ENCODE measurements at places on chromosomes 1 and 21.

DNA sequence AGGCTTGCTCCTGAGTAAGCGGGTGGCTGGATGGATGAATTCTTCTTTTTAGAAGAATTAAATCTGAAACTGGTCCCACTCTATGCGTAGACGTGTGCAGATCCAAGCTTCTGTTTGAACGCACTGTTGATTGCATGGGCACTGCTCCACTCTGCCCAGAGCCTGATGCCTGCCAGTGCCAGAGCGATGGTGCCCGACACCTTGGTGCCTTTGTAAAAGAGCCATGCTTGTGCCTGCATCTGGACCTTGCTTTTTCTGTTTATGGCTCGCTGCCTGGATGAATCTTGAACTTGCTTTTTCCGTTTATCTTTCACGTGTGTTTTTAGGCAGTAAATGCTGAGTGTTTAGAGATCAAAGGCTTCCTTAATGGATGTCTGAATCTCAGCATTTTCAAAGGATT lies 15.0 kb upstream of the PWP2 start:
- no peak for DNase-seq

DNA sequence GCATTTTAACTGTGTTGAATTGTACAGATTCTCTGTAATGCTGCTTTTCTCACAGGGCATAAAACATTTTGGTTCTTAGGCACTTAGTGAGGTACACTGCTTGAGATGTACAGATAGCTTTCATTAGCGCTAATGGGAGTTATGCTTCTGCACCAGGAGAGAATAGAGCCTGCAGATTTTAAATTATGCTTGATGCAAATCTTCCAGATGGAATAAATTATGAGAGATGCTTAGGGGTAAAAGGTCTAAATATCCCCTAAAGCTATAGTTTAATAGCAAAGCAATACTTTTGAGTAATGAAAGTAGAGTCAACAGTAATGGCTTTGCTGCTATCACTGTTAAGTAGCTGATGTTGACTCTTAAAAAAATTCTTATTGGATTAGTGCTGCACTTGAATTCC lies 248.9 kb downstream of the S1PR1 start:
- no peak for DNase-seq

DNA sequence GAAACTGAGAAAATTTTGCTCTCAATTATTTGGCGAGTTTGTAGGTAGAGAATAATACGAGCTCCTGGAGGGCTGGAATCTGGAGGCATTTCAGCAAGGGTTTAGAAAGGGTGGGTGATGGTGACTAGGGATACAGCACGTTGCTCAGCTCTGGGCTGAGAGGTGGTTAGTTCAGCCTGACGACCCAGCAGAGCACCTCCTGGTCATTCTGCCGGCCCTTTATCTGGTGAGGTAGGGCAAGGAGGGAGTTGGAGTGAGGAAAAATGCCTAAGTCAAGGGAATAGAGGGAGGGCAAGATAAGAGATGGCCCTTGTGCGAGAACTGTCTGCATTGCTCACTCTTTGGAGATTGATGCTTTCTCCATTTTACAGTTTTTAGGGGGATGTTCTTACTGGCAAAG lies 19.1 kb downstream of the GALNT2 start:
- no peak for DNase-seq

DNA sequence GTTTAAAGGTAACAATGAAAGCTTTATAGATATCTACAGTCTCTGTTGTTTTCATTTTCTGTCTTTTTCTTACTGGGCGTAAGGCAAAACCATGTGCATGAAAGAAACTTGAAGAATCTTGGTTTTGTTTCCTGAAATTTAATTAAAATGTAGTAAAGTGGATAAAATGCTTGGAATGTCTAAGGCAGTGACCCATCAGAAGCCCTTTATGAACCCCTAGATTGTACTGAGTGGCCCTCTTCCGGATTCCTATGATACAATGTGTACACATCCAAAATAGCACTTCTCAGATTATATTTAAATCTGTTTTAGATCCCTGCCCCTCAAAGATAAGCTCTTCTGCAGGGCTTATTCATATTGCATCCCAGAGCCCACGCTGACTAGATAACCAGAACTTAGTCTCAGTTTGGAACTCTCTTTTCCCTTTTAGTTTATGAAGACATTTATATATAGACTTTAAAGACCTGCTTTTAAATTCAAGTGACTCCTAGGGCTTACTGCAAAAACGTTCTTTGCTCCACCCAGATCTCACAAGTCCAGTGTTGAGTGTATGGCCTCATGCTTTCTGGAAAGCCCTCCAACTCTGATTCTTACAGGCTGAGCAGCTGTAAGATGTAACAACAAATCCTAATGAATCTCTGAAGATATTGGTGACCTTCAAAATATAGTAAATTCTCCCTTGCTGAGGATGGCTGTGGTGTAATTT lies 142.9 kb downstream of the LRRC7 start:
- no peak for DNase-seq

DNA sequence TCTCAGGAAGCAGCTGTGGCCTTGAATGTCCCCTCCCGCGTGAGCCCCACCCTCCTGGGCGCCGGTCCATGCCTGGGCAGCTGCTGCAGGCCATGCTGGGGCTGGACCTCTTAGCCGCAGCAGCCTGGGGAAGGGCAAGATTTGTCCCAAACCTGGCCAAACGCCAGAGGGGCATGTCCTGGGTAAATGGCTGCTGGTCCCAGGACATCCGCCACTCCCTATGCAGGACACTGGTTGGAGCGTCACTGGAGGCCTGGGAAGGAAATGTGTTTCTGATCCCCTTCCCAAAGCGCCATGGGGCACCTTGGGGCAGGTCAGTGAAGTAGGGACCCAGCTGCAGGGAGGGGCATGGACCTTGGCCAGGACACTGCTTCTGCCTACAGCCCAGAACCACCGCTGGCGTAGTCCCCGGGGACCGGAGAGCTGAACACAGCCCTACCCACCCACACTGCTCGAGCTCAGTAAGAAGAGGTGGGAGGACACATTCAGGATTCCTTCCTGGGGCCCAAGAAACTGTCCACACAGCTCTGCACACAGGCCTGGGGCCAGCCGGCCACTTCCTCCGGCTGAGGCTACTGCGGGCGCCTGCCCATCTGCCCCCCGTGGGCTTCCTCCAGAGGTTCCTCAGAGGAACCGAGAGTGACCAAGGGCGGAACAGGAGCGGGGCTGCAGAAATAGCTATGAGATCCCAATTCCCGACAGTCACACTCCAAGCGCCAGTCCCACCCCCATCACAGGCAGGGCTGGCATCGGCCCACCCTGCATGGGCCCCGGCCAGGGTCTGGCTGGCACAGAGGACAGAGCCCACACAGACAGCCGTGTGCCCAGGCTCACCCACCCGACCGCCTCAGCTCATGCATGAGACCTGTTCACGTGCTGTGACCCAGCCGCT lies 10.8 kb upstream of the PLEKHG5 start:
- DNase-seq = no peak

GRCh38 chr1:29096231-29096886 lies 27.3 kb downstream of the TMEM200B start:
- DNase-seq = no peak

- no peak for DNase-seq
Measured at GRCh38 chr1:95652423-95652965, 418.5 kb downstream of the RWDD3 start.

DNA sequence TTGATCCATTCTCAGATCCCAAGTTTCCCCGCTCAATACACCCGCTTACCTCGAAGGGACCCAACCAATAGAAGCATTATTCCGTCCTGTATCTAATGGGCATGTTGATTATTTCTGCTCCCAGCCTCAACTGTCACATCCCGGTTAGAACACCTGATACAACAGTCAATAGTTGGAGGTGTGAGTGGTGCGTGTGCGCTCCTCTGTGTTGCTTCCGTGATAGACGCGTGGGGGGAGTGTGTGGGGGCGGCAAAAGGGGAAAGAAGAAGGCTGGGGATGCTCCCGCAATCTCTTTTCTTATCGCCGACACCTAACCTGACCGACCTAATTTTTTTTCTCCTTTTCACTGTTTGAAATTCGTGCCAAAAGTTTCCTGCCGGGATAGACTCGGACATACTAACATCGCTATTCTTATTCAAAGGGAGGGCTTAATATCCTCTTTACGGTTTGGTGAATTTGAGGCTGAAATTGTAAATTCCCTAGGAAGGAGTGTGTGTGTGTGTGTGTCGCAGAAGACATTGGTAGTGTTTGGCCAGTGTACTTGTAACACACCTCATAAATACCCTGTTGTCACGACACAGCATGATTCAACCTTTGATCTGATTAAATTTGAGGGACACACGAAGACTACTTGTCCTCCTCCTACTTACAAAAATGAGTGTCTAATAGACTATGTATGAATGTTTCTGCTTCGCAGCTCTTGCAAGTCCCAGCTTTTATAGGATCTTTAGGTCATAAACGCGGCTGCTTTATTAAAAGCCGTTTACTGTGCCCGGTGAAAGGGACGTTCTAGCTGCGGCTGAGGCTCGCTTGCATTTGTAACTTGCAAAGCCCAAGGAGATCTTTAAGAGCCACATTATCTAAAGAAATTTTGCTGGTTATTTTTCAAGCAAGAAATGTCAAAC lies 1.5 kb upstream of the PROX1 start:
- no peak for DNase-seq

DNA sequence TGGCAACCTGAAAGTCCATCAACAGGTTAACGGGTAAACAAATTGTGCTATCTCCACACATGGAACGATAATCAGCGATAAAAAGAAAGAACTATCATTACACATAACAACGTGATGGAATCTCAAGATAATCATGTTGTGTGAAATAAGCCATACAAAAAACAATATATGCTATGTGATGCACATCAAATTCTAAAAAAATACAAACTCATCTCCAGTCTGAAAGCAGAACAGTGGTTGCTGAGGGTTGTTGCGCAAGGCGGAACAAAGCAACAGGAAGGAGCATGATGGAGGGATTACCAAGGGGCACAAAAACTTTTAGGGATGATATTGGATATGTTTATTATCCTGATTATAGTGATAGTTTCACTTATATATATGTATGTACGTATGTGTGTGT lies 324.8 kb downstream of the VAV3 start:
- DNase-seq = no peak

GRCh38 chr1:234863551-234863971 lies 253.6 kb upstream of the IRF2BP2 start:
- no peak for DNase-seq

DNA sequence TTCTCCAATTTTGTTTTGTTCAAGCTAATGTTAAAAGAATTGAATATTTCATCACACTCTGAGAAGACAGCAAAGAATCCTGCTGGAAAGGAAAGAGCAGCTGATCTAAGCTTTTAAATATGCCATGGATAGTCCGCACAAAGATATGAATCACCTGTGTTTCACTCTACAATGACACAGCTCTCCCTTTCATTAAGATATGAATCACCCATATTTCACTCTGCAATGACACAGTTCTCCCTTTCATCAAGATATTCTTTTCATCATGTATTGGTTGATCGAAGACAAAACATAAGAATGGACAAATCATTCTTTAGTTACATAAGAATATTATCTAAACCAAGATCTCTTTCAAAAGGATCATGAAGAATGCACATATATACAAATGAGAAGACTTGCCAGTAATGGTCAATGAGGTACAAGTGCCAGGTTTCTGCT lies 367.3 kb downstream of the SMYD3 start:
- DNase-seq = no peak

DNA sequence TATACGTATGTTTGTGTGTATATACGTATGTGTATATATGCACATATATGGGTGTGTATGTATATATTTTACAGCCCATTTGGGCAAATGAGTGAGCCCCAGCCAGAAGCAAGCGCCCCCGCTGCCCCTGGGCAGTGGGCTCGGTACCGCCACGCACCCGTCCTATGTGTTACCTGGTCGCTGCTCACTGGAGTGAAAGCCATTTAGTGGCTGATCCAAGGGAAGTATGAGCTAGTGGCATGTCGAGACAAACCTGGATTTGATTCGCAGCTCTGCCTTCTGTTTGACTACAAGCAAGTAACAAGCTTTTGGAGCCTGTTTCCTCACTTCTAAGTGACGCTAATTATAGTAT lies 35.8 kb upstream of the JAK1 start:
- DNase-seq = no peak

- peak; percentile 22 for DNase-seq
Measured at GRCh38 chr1:52368383-52369172, 2.6 kb upstream of the CC2D1B start.

GRCh38 chr21:41709965-41710822 lies 56.7 kb downstream of the RIPK4 start:
- no peak for DNase-seq

- DNase-seq = no peak
Measured at GRCh38 chr1:81044708-81045107, 756.0 kb upstream of the ADGRL2 start.

DNA sequence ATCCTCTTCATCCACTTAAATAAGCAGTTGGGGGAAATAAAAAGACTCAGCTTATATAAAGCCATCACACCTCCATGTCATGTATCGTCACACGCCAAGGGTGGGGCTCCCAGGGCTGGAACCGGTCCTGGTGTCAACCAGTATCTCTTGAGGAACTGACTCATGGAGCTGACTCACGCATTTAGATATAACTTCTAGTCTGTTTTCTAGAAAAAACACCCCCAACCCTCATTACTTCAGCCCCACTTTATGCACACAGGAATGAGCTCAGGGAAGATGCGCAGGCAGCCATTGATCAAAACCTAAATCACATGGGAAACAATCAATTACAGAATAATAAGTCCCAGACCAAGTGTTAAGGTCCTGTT lies 6.9 kb upstream of the IL22RA1 start:
- DNase-seq = peak; percentile 1

DNA sequence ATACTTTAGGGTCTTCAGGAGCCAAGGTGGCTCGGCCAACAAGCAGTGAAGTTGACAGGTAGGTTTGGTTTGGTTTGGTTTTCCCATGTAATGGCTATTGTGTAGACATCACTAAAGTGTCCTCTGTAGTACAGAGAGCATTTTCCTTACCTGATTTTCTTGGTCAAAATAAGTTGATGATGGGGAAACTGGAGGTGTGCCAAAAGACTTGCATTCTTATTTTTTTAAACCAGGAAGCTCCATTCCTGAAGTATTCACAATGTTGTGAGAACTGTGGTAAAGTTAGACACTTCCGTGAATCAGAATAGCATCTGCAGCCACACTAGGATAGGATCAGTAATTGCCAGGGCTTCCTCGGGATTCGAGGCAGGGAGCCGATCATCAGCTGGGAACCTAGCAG lies 2.9 kb downstream of the ZBTB37 start:
- no peak for DNase-seq

DNA sequence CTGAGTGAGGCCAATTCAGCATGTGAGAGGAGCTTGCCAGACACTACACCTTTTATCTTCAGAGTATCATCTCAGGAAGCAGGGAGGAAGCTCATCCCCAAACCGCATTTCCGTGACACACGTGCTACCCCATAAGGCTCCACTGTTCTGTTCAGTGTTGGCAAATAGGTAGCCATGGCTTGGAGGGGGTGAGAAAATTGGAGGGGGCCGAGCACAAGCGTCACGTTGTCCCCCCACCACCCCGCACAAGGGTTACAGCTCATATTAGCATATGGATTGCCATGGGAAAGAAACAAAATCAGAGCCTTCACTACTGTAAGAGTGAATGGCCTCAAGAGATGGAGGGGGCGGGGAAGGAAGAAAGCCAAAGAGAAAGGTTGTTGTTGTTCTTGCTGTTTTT lies 46.7 kb downstream of the OLIG1 start:
- no peak for DNase-seq

DNA sequence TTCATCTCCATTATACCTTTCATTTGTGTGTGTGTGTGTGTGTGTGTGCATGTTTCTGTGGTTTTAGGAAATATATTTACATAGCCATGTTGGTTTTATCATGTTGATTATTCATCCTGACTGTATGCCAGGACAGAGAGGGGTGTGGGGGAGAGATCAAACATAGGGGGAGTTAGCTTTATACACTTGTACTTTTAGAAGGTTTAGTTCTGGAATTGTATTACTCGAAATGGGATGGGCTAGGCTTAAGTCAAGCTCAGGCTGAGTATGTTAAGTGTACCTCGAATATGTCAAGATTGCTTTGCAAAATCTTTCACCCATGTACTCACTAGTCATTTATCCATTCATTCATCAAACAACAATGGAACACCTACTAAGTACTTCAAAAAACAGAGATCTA lies 123.3 kb downstream of the HMCN1 start:
- DNase-seq = no peak

Data from activated naive CD8-positive, alpha-beta T cell treated with anti-CD3 and anti-CD28 coated beads, Interleukin-2, amount 50 U/mL, for 16 hours (primary cell).